ENCODE measurements at places on chromosomes 12 and 14.

- DNase-seq: no peak
- peaks cover 37% of the 10 kb centered on the region for H3K4me1 ChIP-seq
- H3K27me3 ChIP-seq: no peaks in the 10 kb centered on the region
These were observed 23.1 kb downstream of the EEA1 start for GRCh38 chr12:92905811-92906554.

GRCh38 chr12:15863984-15864383 lies 18.2 kb upstream of the STRAP start:
- H3K36me3 ChIP-seq: no peaks in the 10 kb centered on the region
- peaks cover 19% of the 10 kb centered on the region for H3K27me3 ChIP-seq
- peaks cover 9% of the 10 kb centered on the region for H3K4me1 ChIP-seq
- DNase-seq: no peak
- H3K27ac ChIP-seq: no peak overlapping the region

DNA sequence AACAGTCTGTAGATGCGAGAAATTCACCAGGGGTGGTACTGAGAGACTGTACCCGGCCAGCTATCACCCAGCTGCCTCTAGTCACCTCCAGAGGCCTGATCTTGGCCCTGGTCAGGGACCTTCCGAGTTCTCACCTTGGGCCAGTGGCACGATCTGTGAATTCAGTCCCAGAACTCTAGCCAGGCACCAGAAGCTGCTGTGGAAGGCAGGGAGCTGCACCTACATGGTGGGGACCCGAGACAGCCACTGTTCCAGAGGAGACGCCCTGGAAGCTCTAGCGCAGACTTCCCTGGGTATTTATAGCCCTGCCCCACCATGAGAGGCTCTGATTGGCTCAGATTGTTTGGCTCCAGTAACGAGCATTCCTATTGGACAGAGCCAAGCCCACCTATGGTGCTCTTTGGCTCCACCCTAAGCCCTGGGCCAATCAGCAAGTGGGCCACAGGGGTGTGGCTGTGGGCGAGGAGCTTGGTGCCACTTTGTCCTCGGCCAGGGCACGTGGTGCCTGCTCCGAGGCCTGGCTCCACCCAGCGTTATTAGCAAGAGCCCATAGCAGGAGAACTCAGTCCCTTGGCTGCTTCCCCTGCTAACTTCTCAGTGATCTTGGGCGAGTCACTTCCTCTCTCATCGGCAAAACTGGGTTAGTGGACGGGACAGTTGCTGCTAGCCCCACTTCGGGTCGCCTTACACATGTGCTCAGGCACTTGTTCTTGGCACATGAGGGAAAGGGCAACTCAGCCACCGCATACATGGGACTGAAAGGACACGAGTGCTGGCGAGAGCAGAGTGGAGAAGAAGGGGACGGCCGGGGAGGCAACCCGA lies 89.0 kb upstream of the BCL11B start:
- H3K4me3 ChIP-seq: no peak overlapping the region
- H3K27ac ChIP-seq: no peak overlapping the region
- H3K4me1 ChIP-seq: no peaks in the 10 kb centered on the region
- no peaks in the 10 kb centered on the region for H3K36me3 ChIP-seq
- H3K27me3 ChIP-seq: no peaks in the 10 kb centered on the region

- no peaks in the 10 kb centered on the region for H3K36me3 ChIP-seq
- H3K4me1 ChIP-seq: no peaks in the 10 kb centered on the region
- no peaks in the 10 kb centered on the region for H3K27me3 ChIP-seq
- H3K4me3 ChIP-seq: no peak overlapping the region
- H3K27ac ChIP-seq: no peak overlapping the region
These were observed 86.4 kb downstream of the CAPZA3 start for GRCh38 chr12:18824287-18824686.

- H3K4me1 ChIP-seq: peaks cover 19% of the 10 kb centered on the region
- H3K27ac ChIP-seq: no peak overlapping the region
- peaks cover 6% of the 10 kb centered on the region for H3K36me3 ChIP-seq
- DNase-seq: no peak
- H3K27me3 ChIP-seq: no peaks in the 10 kb centered on the region
- H3K4me3 ChIP-seq: no peak overlapping the region
These were observed 3.2 kb downstream of the CFL2 start for GRCh38 chr14:34711169-34711568.
